ENCODE measurements at places on chromosomes 13 and 19.

GRCh38 chr13:73810647-73811046 lies 323.6 kb downstream of the KLF12 start:
- DNase-seq, result no peak

GRCh38 chr13:50892210-50892944 lies 17.2 kb upstream of the RNASEH2B start:
- DNase-seq, result no peak

GRCh38 chr13:74132152-74132775 lies 1.9 kb downstream of the KLF12 start:
- no peak for DNase-seq

- no peak for DNase-seq
Measured at GRCh38 chr13:107348925-107349324, 781.0 kb upstream of the ARGLU1 start.

DNA sequence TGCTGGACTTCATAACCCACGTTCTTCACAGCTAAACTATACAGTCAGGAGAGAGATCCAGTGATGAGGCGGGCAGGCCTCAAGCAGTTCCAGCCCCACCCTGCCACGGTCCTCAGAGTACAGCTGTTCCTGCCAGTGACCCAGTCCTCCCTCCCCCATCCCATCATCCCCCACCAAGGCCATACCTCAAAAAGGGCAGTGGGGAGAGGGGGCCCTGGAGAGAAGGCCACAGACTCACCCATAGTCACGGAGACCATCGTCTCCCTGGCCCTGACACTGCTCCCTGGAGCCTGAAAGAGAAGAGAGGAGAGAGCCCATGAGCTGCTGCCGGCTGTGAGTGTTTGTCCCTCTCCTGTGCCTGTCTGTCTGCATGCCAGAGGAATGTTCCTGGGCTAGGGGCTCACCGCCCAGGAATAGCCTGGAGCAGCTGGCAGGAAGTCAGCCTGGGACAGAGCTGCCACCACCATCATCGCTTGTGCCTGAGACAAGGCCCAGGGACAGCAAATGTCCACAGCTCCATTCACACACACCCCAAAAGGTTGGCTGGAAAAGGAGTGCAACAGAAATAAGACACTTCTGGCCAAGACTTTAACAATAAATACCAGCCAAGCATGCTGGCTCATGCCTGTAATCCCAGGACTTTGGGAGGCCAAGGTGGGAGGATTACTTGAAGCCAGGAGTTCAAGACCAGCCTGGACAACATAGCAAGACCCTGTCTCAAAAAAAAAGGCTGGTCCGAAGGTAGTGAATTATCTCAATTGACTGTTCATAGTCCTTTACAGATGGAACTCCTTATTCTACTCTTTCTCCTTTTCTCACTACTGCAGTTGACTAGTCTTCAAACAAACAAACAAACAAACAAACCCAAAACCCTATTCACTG lies 6.4 kb downstream of the C19orf47 start:
- no peak for DNase-seq

- DNase-seq, result no peak
Measured at GRCh38 chr19:7336321-7336973, 12.3 kb upstream of the ARHGEF18 start.

GRCh38 chr19:28609091-28609755 lies 603.7 kb downstream of the UQCRFS1 start:
- DNase-seq, result no peak

- no peak for DNase-seq
Measured at GRCh38 chr13:43307221-43307920, 284.0 kb downstream of the DNAJC15 start.

- peak; percentile 86 for DNase-seq
Measured at GRCh38 chr19:14363183-14364097, 17.8 kb upstream of the ADGRE5 start.

DNA sequence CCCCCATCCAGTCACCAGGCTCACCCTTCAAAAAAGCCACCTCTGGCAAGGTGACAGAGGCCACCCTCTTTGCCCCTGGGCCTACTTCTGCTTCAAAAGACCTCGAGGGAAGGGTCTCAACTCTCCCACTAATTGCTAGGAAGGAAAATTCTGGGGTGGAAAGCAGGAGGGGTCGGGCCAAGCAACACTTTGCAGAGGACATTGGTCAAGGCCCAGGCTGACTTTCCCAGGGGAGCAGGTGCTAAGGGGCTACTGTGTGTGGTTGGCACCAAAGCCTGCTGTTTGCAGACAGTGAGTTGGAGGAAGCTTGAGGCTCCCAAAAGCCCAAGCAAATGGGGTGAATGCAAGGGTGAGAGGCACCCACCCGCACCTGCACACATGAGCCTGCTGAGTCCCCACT lies 28.6 kb upstream of the VSTM2B start:
- DNase-seq, result no peak

DNA sequence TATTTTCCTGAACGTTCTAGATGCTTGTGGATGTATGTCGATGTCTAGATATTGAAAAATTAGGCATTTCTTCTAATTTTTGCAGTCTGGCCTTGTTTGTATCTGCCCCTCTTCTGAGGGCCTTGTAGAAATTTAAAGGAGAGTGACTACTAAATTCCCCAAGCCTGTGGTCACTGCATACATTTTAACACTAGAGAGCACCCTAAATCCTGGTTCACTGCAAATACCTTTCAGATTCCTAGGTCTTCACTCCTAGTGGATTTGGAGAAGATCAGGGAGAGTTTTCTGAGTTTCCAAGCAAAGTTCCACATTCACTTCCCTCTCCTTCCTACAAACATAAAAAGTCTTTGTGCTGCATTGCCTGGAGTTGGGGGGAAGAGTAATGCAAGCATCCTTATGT lies 1272.5 kb downstream of the OLFM4 start:
- no peak for DNase-seq

DNA sequence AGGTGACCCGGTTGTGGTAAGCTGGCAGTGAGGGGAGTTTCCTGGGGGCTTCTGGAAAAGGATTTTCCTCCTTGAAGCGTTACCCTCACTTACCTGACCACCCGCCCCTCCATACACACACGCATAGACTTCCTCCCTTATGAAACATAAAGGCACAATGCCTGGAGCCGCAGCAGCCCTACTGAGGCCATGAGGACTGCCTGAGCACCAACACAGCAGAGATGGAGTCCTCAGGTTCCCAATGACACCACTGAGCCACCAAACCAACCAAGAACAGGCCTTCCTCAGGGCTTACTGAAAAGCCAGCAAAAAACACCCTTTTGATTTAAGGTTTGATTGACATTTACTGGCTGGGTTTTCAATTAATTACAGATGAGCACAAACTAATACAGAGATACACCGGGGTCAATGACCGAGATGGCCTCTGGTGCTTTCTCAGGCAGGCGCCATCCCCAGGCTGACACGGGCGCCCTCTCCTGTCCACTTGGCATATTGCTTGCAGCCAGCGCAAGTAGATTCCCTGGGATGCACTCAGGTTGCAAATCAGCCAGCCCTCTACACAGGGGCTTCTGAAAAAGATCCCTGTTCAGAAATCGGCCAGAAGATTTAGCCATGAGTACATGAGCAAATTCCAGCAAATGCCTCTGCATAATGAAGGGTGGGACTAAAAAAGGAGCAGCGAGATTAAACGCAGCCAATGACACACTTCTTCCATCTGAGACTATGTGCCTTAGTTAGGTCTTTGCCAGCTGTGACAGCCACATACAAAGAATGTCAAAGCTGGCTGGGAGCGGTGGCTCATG lies 14.8 kb downstream of the OPA3 start:
- no peak for DNase-seq

- DNase-seq, result no peak
Measured at GRCh38 chr19:31283701-31284100, 65.5 kb downstream of the TSHZ3 start.

- DNase-seq, result peak; percentile 9
Measured at GRCh38 chr13:103386341-103386740, 320.1 kb upstream of the SLC10A2 start.

DNA sequence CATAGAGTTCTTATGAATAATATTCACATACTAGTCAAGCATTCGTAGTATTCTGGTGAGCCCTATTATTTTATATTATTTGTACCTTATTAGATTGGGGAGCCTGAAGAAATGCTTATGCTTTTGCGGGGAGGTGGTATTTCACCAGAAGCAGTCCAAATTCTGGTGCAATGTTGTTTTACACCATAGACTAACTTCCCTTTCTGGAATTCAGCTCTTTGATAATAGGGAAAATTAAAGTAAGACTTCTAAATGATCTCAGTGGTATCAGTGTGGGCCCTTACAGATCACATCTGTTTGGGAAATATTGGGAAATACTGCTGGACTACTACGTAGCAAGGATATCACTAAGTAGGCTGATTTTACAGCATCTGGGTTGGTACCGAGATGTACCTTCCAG lies 34.2 kb downstream of the KCTD12 start:
- no peak for DNase-seq

DNA sequence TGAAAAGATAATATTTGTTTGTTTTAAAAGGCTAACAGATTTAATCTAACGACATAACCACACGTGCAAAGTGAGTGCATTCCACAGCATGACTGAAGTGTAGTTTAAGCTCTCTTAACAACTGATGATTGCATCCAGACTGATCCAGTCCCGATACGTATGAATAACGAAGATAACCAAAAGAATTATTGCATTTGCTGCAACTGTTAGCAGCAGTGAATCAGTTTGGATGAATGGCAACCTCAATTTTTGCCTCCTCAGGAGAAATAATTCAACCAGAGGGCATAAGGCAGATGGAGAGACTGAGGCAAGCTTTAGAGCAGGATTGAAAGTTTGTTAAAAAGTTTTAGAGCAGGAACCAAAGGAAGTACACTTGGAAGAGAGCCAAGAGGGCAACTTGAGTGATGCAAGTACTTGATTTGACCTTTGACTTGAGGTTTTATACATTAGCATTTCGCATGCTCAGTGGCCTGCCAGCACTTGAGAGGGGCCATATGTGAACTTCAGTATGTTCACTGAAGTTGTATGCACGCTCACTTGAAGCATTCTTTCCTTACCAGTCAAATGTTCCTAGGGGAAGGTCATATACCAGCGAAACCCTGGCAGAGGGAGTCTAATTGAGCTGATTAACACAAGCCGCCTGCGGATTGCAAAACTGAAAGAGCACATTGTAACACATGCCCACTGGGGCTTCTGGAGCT lies 835.0 kb upstream of the PCDH20 start:
- peak; percentile 9 for DNase-seq

DNA sequence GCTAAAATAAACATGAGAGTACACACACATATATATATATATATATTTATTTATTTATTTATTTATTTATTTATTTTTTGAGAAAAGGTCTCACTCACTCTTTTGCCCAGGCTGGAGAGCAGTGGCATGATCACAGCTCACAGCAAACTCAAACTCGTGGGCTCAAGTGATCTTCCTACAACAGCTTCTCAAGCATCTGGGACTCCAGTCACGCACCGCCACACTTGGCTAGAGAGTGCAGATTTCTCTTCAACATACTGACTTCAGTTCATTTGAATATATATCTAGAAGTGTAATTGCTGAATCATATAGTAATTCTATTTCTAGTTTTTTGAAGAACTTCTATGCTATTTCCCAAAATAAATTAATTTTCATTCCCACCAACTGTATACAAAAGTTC lies 1711.8 kb downstream of the SLITRK5 start:
- no peak for DNase-seq

GRCh38 chr19:55546011-55546410 lies 668 bp upstream of the SBK3 start:
- DNase-seq, result no peak

- DNase-seq, result no peak
Measured at GRCh38 chr13:42548731-42549551, 25.0 kb upstream of the TNFSF11 start.

DNA sequence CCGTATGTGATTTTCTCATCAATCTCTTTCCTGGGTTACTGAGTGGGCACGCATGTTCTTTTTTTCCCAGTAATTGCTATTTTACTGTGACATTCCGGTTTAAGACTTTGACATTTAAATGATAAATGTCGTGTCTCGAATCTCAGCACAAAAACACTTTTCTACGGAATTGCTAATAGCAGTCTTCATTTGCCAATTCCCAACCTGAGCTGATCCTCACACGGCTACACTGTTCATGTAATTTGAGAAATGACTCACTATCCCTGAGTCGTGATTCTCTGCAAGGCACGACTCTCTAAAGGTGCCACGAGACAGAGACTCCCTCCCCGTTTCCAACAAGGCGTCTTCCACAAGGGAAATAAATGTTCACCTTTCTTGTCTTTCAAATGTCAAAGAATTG lies 88.7 kb upstream of the USP29 start:
- DNase-seq, result no peak

GRCh38 chr19:7622933-7623685 lies 6.2 kb downstream of the XAB2 start:
- no peak for DNase-seq

- no peak for DNase-seq
Measured at GRCh38 chr19:50550594-50550966, 17.7 kb downstream of the LRRC4B start.

DNA sequence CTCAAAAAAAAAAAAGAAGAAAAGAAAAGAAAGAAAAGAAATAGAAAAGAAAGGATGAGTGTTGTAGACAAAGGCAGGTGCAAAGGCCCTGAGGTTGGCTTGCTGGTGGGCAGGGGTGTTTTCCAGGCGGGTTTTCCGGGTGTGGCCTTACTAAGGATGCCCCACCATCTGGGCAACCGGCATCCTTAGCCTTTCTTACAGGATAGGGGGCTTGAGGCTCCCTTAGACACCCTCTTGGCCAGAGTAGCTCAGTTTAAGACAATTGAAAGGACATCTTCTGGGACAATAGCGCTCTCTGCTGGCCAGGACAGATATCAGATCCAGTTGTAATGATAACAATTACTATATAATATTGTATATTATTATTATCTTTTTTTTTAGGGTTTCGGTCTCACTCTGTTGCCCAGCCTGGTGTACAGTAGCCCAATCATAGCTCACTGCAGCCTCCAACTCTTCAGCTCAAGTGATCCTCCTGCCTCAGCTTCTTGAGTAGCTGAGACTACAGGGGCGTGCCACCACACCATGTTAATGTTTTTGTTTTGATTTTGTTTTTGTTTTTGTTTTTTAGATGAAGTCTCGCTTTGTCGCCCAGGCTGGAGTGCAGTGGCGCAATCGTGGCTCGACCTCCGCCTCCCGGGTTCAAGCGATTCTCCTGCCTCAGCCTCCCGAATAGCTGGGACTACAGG lies 1.4 kb upstream of the QTRT1 start:
- DNase-seq, result peak; percentile 53

- no peak for DNase-seq
Measured at GRCh38 chr13:101271681-101272245, 144.5 kb downstream of the NALCN start.
